ENCODE measurements at places on chromosomes 4 and X. TPM values are rescaled to one million over a fixed set of nuclear protein-coding genes. Genes with fewer than 3 reads are reported as not detected.

GRCh38 chr4:127985989-127986388 lies 20.8 kb downstream of the ABHD18 start:
- no peak for DNase-seq
- no peaks in the 10 kb centered on the region for H3K36me3 ChIP-seq
- H3K27ac ChIP-seq, result no peak overlapping the region
- H3K4me1 ChIP-seq, result no peaks in the 10 kb centered on the region
- H3K4me3 ChIP-seq, result no peak overlapping the region

GRCh38 chr4:88995874-88996273 lies 61.1 kb downstream of the FAM13A start:
- H3K4me3 ChIP-seq, result no peak overlapping the region
- no peak overlapping the region for H3K27ac ChIP-seq
- no peak for DNase-seq
- no peaks in the 10 kb centered on the region for H3K4me1 ChIP-seq
- H3K36me3 ChIP-seq, result no peaks in the 10 kb centered on the region
- no peaks in the 10 kb centered on the region for H3K27me3 ChIP-seq

The CENPVL1 gene
- polyA plus RNA-seq, result 8.0 TPM

The RGN gene
- 0.35 TPM for polyA plus RNA-seq

The FGB gene
- polyA plus RNA-seq, result not detected

DNA sequence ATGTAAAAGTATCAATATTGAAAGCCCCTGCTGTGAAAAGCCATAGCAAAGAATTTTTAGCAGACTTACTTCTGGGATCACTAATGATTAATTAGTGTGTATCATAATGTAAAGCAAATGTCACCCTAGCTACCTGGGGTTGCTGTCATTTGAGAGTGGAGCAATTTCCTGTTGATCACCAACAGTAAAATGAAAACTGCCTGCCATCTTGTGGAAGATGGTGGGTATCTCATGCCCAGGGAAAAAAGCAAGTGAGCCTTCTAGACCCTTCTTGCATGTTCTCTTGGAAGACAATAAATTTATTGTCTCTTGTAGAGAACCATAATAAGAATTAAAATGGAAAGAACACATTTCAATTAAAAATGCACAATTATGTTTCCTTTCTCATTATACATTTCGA lies 360.2 kb downstream of the ZIC3 start:
- H3K4me1 ChIP-seq, result peaks cover 3% of the 10 kb centered on the region
- DNase-seq, result no peak
- no peaks in the 10 kb centered on the region for H3K36me3 ChIP-seq
- no peaks in the 10 kb centered on the region for H3K27me3 ChIP-seq

DNA sequence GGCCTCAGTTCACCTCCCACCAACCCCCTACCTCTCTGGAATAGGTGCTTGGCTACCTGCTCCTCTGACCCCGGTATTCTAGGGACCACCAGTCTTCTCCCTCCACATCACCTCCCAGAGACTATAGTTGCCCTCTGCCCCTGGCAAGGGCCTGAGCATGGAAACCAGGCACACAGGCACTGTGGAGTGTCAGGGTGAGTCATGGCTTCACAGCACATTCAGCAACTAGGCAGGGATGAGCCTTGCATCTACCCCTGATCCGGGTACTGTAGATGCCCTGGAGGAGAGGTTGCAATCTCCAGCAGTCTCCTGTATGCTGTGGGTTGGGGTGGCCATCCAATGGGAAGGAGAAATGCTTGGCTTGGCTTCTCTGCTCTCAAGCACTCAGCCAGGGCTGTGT lies 472.7 kb downstream of the IDS start:
- H3K4me1 ChIP-seq, result no peaks in the 10 kb centered on the region
- DNase-seq, result no peak
- no peak overlapping the region for H3K27ac ChIP-seq
- H3K36me3 ChIP-seq, result no peaks in the 10 kb centered on the region
- H3K27me3 ChIP-seq, result no peaks in the 10 kb centered on the region

DNA sequence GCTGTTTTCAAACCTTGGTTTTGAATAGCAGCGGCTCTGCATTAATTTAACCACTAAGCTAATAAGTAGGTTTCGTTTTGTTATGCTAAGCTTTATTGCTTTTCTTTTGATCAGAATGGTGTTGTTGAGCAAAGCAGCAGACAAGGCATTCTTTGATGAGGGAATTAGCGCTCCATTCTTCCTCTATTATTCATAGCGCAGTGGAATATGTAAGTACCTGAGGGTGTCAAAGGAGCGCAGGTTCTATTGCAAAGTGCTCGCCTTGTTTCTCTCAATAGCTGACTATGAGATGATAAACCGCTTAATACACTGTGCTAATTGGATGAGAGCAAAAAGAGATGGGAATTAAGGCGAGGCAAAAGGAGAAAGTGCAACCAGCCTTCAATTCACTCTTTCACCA lies 16.3 kb downstream of the ARX start:
- no peak overlapping the region for H3K4me3 ChIP-seq
- DNase-seq, result no peak
- no peak overlapping the region for H3K27ac ChIP-seq
- H3K4me1 ChIP-seq, result peaks cover 12% of the 10 kb centered on the region
- H3K27me3 ChIP-seq, result peaks cover 51% of the 10 kb centered on the region

The IKBKG gene
- 17.5 TPM for polyA plus RNA-seq

GRCh38 chr4:112889619-112890527 lies 159.6 kb upstream of the ANK2 start:
- no peak overlapping the region for H3K27ac ChIP-seq
- no peak for DNase-seq
- H3K27me3 ChIP-seq, result no peaks in the 10 kb centered on the region
- H3K36me3 ChIP-seq, result no peaks in the 10 kb centered on the region
- H3K4me1 ChIP-seq, result no peaks in the 10 kb centered on the region

The ATP8A1 gene
- polyA plus RNA-seq, result 3.7 TPM

DNA sequence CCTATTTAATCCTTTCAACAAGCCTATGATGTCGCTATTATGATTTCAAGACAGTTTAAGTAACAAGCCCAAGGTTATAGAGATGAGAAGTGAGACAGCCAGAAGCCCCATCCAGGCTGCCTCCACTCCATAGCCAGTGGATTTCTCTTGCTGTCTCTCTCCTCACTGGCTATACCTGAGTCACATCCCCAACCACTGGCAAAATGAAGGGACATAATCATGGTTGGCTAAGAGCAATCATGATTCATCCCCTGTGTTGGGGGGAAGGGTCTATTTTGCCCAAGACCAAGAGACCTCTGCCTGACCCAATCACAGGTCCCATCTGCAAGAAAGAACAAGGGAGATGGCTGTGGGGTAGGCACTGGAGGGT lies 334.9 kb upstream of the GATB start:
- no peak overlapping the region for H3K4me3 ChIP-seq
- DNase-seq, result no peak
- H3K36me3 ChIP-seq, result no peaks in the 10 kb centered on the region
- no peaks in the 10 kb centered on the region for H3K27me3 ChIP-seq

The BANK1 gene
- 0.33 TPM for polyA plus RNA-seq

- H3K27me3 ChIP-seq, result no peaks in the 10 kb centered on the region
- DNase-seq, result no peak
- H3K4me3 ChIP-seq, result no peak overlapping the region
- peaks cover 5% of the 10 kb centered on the region for H3K36me3 ChIP-seq
- no peak overlapping the region for H3K27ac ChIP-seq
Observed at GRCh38 chr4:151043803-151044515, 28.9 kb upstream of the LRBA start.

DNA sequence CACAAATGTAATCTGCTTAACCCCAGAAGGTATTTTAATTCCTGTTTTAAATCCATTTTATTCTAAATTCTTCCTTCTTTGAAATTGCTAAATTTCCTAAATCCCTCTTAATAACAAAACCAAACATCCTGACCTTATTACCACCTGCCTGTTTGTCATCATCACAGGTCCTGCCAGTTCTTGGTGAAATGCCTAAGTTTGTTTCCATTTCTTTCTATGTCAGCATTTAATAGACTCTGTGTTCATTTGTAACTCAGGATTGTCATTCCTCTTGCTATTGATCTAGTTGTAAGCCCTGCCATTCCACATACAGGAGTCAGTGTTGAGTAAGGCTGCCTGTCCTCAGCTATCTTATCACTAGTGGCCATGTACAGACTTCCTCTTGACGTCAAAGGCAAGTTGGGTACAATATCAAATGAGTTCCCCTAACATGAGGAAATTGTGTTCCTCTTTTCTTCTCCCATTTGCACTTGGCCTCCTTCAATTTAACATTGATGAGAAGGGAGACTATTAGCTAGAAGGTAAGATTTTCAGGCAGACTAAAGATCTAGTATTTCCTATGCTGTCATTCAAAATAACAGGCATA lies 440.1 kb downstream of the AFF2 start:
- H3K4me1 ChIP-seq, result no peaks in the 10 kb centered on the region
- no peak overlapping the region for H3K27ac ChIP-seq
- no peaks in the 10 kb centered on the region for H3K27me3 ChIP-seq

- no peaks in the 10 kb centered on the region for H3K36me3 ChIP-seq
- peaks cover 2% of the 10 kb centered on the region for H3K4me1 ChIP-seq
- no peak overlapping the region for H3K4me3 ChIP-seq
- no peaks in the 10 kb centered on the region for H3K27me3 ChIP-seq
Observed at GRCh38 chr4:65592089-65592488, 78.2 kb downstream of the EPHA5 start.

DNA sequence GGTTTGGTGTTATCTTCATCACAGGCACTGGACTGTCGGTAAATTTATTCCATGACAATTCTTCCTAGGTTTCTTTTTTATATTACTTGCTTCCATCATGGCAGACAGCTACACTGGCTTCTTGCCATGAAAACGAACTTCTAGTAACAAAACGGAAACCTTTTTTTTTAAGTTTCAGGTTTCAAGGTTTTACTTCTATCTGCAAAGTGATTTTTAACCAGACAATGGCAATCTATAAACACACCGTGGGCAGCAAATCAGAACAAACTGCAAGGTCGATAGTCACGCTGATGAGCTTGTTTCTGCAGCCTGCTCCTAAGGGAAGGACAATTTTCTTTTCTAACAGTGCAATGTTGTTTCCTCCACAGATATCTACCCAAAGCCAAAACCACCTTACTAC lies 29.9 kb downstream of the XG start:
- no peaks in the 10 kb centered on the region for H3K27me3 ChIP-seq
- H3K36me3 ChIP-seq, result no peaks in the 10 kb centered on the region
- no peak overlapping the region for H3K4me3 ChIP-seq
- peaks cover 5% of the 10 kb centered on the region for H3K4me1 ChIP-seq
- DNase-seq, result no peak
- no peak overlapping the region for H3K27ac ChIP-seq

The PRSS12 gene
- 2.5 TPM for polyA plus RNA-seq

- H3K4me3 ChIP-seq, result no peak overlapping the region
- no peaks in the 10 kb centered on the region for H3K36me3 ChIP-seq
- H3K27ac ChIP-seq, result no peak overlapping the region
- H3K27me3 ChIP-seq, result no peaks in the 10 kb centered on the region
Observed at GRCh38 chrX:135327299-135327698, 18.0 kb downstream of the ETDC start.

- no peaks in the 10 kb centered on the region for H3K27me3 ChIP-seq
- H3K27ac ChIP-seq, result no peak overlapping the region
- no peaks in the 10 kb centered on the region for H3K4me1 ChIP-seq
- H3K36me3 ChIP-seq, result no peaks in the 10 kb centered on the region
- no peak overlapping the region for H3K4me3 ChIP-seq
- no peak for DNase-seq
Observed at GRCh38 chrX:33204889-33205288, 6.5 kb downstream of the DMD start.

The TLR10 gene
- not detected for polyA plus RNA-seq

DNA sequence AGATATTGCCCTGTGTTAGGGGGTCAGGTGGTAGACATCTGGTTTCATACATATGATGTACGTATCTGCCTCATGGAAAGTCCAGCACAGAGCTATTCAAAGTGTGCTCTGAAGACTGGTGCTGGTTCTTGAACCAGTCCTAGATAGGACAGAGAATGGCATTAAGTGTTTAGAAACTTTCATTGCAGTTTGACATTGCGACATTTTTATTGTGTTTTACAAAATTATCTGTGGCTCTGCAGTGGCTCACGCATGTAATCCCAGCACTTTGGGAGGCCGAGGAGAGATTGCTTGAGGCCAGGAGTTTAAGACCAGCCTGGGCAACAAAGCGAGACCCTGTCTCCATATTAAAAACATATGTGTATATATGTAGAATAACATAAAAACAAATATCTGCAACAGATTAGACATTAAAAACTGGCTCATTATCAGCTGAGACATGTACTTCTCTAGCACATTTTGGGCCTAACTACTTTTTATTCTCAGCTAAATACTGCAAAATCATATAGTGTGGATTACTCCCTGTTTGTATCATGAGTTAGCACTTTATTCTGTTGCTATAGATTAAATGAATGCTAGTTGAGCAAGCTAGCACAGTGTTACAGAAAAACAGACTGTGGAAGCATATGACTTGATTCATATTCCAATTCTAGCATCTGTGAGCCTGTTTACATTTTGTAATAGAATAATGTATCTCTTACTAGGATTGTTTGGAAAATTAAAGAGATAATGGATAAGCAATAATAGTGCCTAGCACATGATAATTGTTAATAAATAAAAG lies 57.1 kb downstream of the USP9X start:
- no peak overlapping the region for H3K27ac ChIP-seq
- no peaks in the 10 kb centered on the region for H3K27me3 ChIP-seq
- H3K36me3 ChIP-seq, result peaks cover 98% of the 10 kb centered on the region
- no peak overlapping the region for H3K4me3 ChIP-seq
- no peak for DNase-seq

The GAGE12H gene
- polyA plus RNA-seq, result not detected

- no peak for DNase-seq
- H3K4me3 ChIP-seq, result no peak overlapping the region
- no peaks in the 10 kb centered on the region for H3K36me3 ChIP-seq
- H3K27ac ChIP-seq, result no peak overlapping the region
Observed at GRCh38 chr4:126328914-126329313, 1014.2 kb downstream of the FAT4 start.

The HMX1 gene
- polyA plus RNA-seq, result 0.08 TPM
